ENCODE measurements at places on chromosomes 7 and 10.

DNA sequence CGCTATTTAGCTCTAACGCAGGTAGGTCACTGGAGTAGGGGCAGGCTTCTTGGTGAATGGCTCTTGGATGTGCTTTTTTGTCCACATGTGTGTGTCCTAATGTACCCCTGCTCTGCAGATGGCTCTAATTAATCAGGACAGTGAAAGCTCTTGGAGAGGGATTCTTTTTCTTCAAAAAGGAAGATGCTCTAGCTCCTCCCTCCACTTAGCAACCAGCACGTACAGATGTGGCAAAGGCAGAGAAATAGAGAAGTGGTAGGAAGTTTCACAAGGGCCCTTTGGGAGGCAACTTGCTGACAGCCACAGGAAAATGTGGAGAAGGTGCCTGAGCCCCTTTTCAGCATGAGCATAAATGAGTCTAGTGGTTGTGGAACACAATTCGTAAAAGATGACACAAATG, 221.7 kb downstream of the PLXNA4 start:
- no peak for DNase-seq

DNA sequence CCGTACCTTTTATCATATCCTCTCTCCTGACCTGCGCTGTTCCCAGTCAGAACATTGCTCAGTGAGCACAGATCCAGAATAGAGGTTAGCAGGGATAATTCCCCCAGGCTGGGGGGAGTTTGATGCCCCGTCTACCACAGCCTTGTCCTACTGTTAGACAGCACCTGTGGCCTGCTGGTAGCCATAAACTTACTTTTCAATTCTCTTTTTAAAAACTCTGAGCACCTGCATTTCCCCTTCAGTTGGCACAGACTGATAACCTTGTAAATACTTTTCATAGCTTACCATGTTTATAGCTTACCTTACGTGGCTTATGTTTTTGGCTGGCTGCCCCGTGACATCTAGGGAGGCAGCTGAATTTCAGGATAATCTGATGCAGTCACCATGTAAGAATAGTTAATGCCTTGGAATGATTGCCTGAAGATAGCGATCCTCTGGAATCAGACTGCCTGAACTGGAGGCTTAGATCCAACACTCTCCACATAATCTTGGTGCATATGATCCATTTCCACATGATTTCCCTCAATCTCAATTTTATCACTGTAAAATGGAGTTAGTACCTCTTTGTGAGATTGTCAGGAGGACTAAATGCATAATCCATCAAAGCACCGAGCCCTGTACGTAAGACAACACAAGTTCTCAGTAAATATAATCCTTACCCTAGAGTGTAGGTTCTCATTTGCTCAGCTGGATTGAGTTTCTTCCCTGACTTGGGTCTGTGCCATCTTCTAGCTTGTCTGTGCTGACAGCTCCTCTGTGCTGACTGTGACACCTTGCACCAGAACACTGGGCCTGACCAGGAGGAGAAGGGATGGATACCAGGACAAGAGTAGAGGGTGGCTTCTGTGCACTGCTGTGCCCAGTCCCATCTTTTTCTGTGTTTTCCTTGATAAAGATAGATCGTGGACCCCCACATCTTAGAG, 111.7 kb upstream of the GJD4 start:
- DNase-seq, result no peak

DNA sequence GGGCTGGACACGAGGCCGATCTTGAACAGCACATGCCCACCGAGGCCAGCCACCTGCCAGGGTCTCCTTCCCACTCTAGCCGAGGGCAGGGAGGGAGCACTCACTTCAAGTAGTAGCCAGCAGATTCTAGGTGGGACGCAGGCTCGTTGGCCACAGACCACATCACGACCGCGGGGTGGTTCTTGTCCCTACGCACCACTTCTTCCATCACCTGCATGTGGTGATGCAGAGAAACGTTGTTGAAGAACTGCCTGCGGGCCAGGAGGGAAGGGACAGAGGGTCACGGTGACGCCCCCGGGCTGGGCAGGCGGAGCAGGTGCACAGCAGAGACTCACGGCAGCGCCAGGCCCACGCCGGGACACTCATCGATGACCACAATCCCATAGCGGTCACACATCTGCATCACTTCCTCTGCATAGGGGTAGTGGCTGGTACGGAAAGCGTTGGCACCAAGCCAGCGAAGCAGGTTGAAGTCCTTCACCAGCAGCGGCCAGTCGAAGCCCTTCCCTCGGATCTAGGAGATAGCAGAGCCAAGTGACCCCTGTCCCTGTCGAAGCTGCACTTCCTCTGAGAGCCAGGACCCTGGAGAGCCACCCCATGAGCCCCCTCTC, 7.7 kb downstream of the GUSB start:
- no peak for DNase-seq

DNA sequence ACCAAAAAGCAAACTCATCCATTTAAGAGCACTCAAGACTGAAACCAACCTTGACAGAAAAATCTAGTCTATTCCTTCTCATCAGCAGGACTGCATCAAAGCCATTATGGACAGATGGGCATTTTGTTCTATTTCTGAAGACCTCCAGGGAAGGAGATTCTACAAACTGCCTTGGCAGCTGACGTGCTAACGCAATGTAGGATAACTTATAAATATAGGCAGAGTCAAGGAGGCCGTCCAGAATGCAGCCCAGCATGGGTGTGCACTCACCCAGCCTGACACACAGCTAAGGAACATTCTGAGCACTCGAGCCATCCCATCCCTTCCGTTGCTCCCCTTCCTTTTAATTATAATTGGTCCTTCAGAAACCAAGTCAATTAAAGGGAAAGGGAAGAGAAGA, 25.3 kb upstream of the NEBL start:
- no peak for DNase-seq

- no peak for DNase-seq
Measured at GRCh38 chr7:157699357-157700013, 362.7 kb downstream of the DNAJB6 start.

GRCh38 chr7:28647076-28647421, 234.7 kb downstream of the CREB5 start:
- DNase-seq, result no peak

- no peak for DNase-seq
Measured at GRCh38 chr10:22230158-22230833, 12.5 kb upstream of the EBLN1 start.

GRCh38 chr10:44056967-44057805, 327.7 kb downstream of the CXCL12 start:
- DNase-seq, result no peak

All from esophagus squamous epithelium (tissue), 5 donors.